Gastrocnemius medialis (tissue), 4 donors: ENCODE measurements at places on chromosomes 2 and 18. TPM values are rescaled to one million over a fixed set of nuclear protein-coding genes. Genes with fewer than 3 reads are reported as not detected.

Gene NOSTRIN
- 7.8 TPM for total RNA-seq

Gene LAMA1
- total RNA-seq, result 0.07 TPM

Gene PIKFYVE
- 23.9 TPM for total RNA-seq

DNA sequence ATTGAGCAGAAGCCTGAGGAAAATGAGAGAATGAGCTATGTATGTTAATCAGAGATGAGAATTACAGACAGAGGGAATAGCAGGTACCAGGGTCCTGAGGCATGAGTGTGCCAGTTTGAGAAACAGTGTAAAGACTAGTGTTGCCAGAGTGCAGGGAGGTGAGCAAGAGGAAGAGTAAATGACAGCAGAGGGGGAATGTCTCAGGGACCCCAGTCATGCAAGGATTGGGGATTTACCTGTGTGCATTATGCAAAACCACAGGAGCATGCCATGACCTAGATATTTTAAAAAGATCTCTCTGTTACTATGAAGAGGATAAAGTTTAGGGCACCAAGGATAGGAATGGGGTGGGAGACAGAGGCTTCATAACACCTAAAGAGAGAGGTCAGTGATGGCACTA lies 72.1 kb downstream of the TTC32 start:
- no peak for DNase-seq

GRCh38 chr18:48352051-48352755 lies 57.0 kb downstream of the ZBTB7C start:
- no peak for DNase-seq

DNA sequence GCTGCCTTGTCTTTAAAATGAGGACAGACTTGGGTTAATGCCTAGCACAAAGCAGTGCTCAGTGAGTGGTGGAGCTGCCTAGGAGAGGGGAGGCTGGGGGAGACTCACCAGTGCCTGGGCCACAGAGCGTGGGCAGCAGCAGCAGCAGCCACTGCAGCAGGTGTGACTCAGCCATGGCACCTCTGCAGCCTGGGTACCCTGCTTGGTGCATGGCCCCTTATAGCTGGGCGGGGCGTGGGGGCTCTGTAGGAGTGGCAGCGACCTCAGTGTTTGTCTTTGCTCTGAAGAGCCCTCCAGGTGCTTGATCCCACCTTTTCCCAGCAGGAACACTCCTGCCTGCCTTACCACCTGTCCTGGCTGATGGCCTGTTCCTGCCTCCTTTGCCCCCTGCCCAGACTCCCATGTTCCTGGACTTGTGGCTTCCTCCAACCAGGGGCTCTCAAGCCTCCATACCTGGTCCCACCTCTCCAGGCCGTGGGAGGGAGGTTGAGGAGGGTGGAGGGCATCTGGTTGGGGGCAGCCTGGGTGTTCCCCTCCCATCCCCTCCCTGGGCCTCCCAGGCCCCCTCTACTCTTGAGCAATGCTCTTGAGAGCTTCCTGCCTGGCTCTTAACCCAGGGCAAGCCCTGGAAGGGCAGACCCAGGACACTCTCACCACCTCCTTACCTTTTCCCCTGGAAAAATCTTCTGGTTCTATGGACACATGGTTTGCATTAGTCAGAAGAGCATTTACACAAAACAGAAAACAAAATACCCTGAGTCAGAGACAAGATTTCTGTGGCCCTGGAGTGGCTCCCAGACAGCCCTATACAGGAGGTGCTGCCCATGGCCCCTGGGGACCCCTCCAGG lies at the start of gene SFTPB:
TSS of gene SFTPB (minus strand) at position 191 of the 848 bp plus-strand sequence. CDS start at position 175, 16 bp downstream.
- peak; percentile 8 for DNase-seq

GRCh38 chr2:60413814-60414168 lies 139.7 kb downstream of the BCL11A start:
- no peak for DNase-seq

DNA sequence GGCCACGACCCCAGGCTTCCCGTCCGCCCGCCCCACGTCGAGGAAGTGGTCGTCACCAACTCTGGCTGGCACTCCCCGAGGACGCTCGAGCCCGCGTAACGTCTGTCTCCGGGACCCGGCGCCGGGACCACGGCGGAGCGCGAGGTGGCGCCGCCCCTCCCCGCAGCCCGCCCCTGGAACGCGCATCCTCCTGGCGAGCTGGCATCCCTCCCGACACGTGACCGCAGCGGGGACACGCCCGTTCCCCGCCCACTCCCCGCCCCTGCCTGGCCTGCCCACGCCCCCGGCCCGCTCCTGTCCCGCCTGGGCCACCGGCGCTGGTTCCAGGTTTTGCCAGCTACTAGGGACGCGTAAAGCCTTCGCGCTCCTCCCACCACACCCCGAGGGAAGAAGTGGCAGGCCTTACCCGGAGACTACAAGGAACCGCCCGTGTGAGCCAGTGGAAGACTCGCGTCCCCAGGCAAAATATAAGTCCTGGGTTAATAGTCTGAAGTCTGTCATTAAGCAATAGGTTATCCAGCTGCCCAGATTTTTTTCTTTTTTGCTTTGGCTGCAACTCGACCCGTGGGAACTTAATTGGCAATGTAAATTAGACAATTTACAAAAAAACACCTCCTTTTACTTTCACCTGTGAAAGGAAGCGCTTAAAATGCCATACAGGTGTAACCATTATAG lies at the start of gene OSBPL1A:
TSS of gene OSBPL1A (minus strand) at position 131 of the 675 bp plus-strand sequence. CDS start 20,291 bp downstream, outside the sequence.
- peak; percentile 71 for DNase-seq

DNA sequence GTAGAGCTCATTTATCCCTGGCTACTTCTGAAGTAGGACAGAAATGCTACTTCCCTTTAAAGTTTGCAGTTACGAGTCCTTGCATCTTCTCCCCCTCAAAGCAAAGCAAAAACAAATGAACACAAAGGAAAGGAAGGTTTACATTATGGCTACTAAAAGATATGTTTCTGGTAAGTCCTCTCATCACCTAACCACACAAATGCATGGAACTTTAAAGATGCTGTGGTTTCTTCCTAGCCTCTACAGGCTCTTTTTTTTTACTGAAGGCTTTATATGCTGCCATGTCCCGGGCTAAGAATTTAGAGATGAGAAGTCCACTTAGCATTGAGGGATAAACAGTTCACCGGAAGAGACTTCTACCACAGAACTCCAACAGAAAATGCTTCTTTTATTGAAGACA lies 291.2 kb downstream of the SS18 start:
- no peak for DNase-seq

Gene INHA
- 0.29 TPM for total RNA-seq

Gene AQP12B
- not detected for total RNA-seq

GRCh38 chr2:1642066-1642861 lies 102.1 kb downstream of the PXDN start:
- DNase-seq, result no peak

DNA sequence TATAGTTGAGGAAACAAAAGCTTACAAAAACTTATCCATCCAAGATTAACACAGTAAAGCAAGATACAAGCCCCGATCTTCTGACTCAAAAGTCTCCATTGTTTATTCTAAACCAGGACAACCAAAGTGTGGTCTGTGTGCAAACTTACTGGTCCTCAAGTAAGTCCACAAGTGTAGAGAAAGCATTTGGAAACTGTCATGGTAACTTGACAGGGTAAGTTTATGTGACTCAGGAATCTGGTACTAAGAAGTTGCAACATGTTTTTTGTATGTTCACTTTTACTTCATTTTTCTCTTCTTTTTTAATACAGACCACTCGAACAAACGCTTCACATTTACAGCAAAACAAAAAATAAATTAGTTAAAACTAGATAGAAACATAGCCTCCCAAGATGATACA lies 9.4 kb downstream of the MBD2 start:
- DNase-seq, result no peak

GRCh38 chr2:182542501-182543258 lies 115.8 kb upstream of the PDE1A start:
- no peak for DNase-seq

GRCh38 chr18:48312066-48312465 lies 97.1 kb downstream of the ZBTB7C start:
- DNase-seq, result no peak

- DNase-seq, result no peak
Observed at GRCh38 chr2:171154348-171154747, 6.3 kb downstream of the TLK1 start.

Gene ADRA2B
- 4.9 TPM for total RNA-seq

DNA sequence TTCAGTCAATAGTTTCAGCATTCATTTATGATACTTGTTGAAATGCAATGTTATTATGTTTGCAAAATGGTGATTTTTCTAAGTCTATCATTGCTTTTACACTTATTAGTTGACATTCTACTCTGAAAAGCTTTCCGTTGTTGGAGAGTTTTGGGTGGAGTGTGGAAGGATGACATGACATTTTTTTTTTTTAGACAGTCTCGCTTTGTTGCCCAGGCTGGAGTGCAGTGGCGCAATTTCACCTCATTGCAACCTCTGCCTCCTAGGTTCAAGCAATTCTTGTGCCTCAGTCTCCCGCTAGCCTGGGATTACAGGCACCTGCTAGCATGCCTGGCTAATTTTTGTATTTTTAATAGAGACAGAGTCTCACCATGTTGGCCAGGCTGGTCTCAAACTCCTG lies 29.8 kb downstream of the PIKFYVE start:
- DNase-seq, result no peak

GRCh38 chr2:130169896-130170295 lies 11.5 kb downstream of the SMPD4 start:
- DNase-seq, result no peak

Gene ASNSD1
- total RNA-seq, result 68.1 TPM
